ENCODE measurements at places on chromosomes 7 and 10. TPM values are rescaled to one million over a fixed set of nuclear protein-coding genes. Genes with fewer than 3 reads are reported as not detected.

The MACC1 gene
- 0.34 TPM for total RNA-seq

GRCh38 chr7:13359656-13360055 lies 629.8 kb downstream of the ETV1 start:
- H3K27ac ChIP-seq: no peak overlapping the region
- H3K4me1 ChIP-seq: no peaks in the 10 kb centered on the region
- no peak overlapping the region for H3K4me3 ChIP-seq
- no peaks in the 10 kb centered on the region for H3K36me3 ChIP-seq
- DNase-seq: no peak

DNA sequence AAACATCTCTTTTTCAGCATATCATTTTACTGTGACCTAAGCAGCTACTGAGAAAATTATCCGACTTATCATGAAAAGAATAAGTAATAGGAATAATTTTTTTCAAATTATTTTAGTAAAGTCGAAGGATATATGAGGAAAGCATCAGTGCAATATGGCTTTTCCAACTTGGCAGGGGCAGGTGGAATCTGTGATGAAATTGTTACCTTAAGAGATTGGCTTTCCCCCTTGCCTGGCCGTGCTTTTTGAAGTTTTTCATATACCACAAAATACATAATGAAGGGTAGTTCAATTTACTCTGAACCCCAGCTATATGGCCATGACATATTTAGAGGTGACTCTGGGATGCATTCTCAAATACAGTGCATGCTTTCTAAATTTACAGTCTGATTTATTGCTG lies 87.2 kb upstream of the MKX start:
- H3K4me3 ChIP-seq: no peak overlapping the region
- H3K36me3 ChIP-seq: no peaks in the 10 kb centered on the region
- H3K27ac ChIP-seq: no peak overlapping the region
- peaks cover 13% of the 10 kb centered on the region for H3K27me3 ChIP-seq
- DNase-seq: no peak

DNA sequence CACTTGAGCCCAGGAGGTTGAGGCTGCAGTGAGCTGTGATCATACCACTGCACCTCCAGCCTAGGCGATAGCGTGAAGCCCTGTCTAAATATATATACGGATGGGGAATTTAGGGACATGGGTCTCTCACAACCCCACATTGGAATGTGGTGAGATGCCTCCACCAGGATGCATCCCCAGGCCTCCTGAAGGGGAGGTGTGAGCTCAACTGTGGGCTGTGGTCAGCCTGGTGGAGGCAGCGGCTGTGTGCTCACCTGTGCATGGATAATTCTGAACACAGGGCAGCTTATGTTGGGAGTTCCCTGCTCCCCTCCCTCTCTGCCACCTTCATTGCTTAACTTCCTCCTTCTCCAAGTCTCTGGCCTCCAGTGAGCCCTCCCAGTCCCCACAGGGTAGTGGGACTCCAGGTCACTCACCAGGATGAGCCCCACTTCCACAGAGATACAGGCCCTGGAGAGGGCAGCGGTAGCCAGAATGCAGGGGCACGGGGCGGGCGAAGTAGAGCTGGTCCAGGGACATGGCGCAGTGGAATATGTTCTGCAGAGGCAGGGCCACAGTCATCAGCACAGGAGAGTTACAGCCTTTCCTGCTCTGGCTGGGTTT lies 30.4 kb downstream of the PYROXD2 start:
- no peak overlapping the region for H3K27ac ChIP-seq
- DNase-seq: no peak
- H3K36me3 ChIP-seq: no peaks in the 10 kb centered on the region
- H3K4me3 ChIP-seq: no peak overlapping the region
- H3K4me1 ChIP-seq: no peaks in the 10 kb centered on the region

GRCh38 chr7:134946260-134946659 lies 40.0 kb upstream of the AGBL3 start:
- H3K4me1 ChIP-seq: peaks cover 7% of the 10 kb centered on the region
- H3K27me3 ChIP-seq: no peaks in the 10 kb centered on the region
- no peak for DNase-seq
- H3K4me3 ChIP-seq: no peak overlapping the region

All from activated naive CD8-positive, alpha-beta T cell treated with anti-CD3 and anti-CD28 coated beads, Interleukin-2, amount 10 ng/mL, durations not matched to agents 7 days and 5 days (primary cell).